ENCODE measurements at places on chromosomes 11 and 22.

DNA sequence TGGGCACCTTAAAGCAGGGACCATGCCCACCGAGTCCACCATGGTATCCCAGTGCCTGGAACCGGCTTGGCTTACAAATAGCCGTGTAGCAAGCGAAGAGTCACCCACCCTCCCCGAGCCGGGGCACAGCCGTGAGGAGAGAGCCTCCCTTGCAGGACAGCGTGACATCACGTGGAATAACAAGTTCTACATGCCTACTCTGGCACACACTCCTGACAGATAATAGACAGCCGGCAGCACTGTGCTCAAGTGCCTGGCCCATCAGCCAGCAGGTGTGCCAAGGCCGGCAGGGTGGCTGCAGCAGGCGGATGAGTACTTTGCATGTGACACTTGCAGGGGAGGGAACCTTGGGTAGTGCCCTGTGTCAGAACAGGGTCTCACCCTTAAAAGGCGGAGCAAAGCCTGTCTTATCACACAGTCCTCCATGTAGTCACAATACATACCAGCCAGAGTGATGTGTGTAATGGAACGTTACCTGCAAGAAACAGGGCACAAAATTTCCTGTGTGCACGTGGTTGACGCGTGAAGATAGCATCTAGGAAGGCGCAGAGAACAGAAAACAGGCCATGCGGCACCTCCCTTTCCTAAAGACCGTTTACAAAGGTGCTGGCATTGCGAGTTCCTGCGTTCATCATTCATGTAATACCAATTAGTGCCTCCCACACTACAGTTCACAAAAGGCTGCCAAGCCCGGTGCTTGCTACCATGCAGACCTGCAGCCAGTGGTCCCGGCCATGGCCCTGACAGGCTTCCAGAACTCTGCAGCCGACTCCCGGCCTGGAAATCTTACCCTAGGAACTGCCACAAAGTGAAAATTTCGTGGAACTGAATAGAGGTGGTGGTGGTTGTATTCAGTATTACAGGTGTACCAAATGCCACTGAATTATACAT is 16.4 kb downstream of the TOM1 start:
- DNase-seq: peak; percentile 62

DNA sequence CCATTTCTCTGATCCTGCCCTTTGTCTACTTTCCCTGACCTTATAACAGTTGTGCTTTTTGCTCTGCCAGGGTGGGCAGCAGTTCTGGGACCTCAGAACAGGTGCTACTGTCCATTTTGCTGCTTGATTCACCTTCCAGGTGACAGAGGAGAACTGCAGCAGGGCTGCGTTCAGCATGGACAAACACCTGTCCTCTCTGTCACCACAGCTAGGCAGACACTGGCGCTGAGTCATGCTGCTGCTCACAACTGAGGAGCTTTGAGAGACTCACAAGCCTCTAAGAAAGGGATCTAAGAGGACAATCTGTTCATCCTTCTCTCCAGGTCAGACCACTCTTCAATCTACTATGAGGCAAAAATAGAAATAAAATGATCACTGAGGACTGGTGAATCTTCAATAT is 1144.5 kb upstream of the CCDC90B start:
- DNase-seq: no peak

DNA sequence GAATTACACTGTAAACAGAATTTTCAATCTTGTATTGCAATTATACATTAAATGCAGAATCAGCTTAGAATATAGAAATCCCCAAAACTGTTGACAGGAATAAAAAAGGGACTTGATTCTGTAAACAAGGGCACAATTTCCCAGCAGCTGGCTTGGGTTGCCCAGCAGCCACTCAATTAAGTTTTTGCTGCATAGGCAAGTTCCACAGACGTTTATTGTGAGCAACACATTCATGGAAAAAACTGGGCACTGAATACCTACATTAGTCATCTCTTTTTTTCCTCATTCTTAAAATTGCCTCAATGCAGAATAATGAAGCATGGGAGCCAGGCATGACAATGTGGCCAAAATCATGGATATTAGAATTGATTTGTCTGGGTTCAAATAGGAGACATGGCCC is 421.8 kb upstream of the ANO5 start:
- no peak for DNase-seq

GRCh38 chr11:68954836-68955606 is 25.8 kb downstream of the MRGPRD start:
- peak; percentile 62 for DNase-seq

DNA sequence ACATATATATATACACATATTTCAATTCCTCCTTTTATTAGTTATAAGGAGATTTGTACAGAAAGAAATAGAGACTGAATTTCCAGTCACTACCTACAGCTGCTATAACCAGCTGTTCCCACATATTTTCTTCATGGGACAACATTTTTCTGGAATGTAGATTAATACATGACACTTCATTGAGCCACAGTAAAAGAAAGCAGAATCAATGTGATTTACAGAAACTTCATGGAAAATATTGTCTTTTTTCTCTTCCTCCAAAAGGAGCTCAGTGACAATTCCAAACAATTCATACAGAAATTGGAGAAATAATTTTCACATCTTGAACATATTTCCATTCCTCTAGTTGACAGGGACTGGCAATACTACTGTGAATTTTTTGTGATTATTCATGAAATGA is 249.2 kb downstream of the DLG2 start:
- DNase-seq: no peak

DNA sequence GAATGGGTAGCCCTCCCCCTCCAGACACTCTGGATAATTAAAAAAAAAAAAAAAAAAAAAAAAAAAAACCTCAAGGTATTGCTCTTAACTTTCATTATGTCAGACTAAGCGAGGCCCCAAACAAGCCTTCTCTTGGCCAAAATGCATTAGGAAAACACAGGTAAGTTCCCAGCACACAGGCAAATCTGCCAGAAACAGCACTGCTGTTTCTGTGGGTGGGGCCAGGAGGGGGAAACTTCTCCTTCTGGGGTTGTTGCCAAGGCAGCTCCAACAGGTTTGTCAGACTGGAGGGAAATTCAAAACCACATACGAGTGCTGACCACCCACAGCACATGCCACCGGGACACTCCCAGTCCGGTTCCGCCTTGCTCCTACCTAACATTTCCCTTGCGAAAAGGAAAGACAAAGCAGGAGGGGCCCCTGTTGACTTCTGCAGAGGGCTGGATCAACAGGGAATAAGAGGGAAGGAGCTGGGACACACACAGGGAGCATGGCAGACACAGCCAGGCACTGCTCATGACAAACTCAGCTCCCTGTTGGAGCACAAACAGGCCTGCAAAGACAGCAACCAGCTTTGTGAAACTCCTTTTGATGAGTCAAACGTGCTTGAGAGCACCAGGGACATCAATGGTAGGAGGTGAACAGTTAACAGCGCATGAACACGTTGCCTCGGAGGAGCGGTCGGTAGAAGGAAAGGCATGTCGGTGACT is 55.0 kb downstream of the MYH9 start:
- DNase-seq: no peak

DNA sequence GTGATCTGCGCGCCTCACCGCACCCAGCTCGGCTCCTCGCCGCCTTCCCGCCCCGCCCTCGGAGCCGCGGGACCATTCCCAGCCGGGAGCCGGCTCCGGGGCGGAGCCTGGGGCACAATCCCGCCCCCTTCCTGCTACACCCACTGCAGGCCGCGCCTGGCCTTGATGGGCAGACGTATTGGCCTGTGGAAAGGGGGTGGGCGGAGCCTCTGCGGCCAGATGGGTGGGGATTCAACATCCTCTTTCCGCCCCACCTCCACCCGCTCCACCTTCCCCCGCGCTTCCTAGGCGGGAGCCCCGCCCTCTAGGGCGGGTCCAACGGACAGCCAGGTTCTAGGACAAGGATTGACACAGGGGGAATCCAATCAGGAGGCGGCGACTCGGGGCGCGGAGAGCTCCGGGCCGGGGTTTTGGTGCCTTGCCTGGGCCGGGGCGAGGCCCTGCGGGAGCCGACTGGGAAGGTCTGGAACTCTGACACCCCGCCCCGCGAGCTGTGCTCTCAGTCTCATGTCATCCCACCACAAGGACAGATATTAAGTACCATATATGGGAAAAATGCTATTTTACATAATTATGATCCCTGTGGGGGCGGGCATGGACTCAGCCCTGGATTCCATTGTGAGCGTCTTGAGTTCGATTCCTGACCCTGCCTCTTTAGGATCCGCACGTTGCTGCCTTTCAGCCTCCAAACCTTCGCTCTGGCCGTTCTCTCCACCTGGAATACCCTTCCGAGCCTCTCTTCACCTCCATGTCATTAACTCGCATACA is at the start of gene MYH9:
MYH9 (minus strand) TSS at position 9 of the 768 bp plus-strand sequence. CDS start 38,731 bp downstream, outside the sequence.
- DNase-seq: peak; percentile 100

GRCh38 chr22:31901388-31902137 is 42.8 kb upstream of the YWHAH start:
- no peak for DNase-seq

GRCh38 chr11:65506772-65507505 is 8.1 kb downstream of the MALAT1 start:
- peak; percentile 64 for DNase-seq

- DNase-seq: no peak
Observed at GRCh38 chr22:40027191-40028097, 32.7 kb downstream of the FAM83F start.

DNA sequence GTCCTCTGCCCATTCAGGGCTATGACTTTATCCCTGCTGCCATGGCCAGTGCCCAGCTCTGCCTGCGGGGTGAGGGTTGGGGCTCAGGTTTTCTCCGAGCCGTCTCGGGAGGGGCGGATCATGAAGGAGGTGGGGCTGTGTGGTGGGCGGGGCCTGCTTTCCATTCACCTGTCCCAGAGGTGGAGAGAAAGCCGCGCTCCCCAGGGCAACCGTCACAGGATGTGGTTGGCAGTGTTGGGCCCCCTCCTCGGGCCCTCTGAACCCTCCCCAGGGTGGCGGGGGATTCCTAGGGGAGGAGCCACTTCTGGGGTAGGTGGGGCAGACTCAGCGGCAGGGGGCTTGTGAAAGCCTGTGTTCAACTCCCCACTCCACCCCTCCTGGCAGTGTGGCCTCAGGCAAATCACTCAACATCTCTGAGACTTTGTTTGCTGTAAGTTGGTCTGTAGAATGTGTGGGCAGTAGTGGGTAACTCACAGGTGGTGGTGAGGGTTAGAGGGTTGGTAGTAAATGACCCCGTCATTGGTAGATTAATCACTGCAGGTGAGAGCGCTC is 50.3 kb downstream of the CD6 start:
- DNase-seq: no peak

GRCh38 chr22:30944986-30945385 is 23.6 kb downstream of the MORC2 start:
- DNase-seq: no peak

- no peak for DNase-seq
Observed at GRCh38 chr11:115716080-115716479, 211.9 kb upstream of the CADM1 start.

GRCh38 chr11:27673979-27674663 is 26.1 kb downstream of the BDNF start:
- DNase-seq: no peak

DNA sequence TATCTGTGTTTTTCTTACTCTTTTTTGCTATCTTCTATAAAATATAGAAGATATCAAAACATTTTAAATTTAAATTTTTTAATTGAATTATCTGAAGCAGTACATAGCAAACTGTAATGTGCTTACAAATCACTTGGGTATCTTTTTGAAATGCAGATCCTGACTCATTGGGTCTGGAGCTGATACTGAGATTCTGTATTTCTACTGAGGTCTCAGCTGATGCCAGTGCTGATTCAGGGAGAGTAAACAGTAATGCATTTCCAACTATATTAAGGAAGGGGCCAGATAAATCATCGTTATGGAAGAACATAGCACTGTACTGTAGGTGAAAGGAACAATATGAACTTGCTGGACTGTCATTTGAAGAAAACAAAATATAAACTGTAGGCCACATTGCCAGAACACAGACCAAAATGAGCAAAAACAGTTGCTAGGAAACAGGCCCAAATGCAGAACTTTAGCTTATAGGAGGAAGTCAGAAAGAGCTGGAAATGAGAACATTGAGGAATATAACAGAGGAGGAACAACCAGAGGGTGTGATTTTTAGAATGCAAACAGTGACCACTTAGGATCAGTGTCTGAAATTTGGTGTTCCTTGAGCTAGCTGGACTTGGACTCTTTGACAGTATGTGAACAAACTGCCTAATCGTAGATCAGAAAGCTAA is 3.3 kb downstream of the ARL14EP start:
- DNase-seq: no peak

- no peak for DNase-seq
Observed at GRCh38 chr11:11211186-11211585, 141.9 kb downstream of the CSNK2A3 start.

GRCh38 chr11:45264839-45265515 is 21.2 kb downstream of the SYT13 start:
- no peak for DNase-seq

GRCh38 chr11:66529069-66529468 is 16.8 kb downstream of the ZDHHC24 start:
- DNase-seq: no peak

DNA sequence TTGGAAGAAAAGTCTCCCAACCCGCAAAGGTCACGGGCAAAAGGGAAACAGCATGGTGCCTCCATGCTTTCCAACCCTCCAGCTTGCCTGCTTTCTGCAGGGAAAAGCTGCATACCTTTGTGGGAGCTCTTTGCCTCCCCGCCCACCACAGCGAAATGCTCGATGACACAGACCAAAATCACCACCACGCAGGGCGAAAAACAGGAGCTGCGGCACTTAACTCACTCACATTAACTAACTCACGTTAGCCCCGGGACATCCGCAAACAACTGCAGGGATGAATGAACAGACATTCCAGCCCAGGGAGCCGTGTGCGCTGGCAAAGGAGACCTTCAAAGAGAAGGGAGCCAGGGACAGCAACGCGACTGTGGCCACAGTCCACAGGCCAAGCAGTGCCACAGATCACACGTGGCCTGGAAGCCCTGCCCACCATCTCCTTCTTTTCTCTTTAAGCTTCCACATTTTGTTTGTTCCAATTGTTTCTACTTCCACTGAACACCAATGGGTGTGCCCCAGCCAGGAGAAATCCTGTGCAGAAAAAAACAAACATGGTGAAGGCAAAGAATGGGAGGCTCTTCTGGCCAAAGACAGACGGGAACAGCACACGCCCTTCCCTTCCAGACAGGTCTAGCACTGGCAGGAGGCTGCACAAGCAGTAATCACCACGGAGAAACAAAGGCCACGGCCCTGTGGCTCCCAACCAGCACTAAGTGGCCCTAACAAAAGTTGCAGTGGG is 39.3 kb downstream of the DUSP8 start:
- no peak for DNase-seq

- no peak for DNase-seq
Observed at GRCh38 chr11:119092880-119093842, 8.5 kb downstream of the HMBS start.

DNA sequence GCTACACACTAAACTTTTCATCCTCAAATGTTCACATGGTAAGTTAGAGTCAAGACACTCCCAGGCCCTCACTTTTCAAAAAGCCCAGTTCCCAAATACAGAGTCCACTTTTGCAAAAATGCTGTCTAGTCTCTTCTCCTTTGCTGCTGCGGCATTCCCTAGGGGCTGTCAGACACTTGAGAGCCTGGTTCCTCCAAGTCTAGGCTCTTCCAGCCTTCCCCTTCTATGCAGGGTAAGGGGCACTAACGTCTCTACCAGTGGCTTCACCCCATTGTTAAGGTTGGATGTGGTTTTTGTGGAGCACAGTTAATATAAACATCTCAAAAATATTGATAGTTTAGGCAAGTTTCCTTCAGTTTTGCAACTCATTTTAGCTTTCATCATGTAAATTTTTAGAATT is 181.5 kb downstream of the KIF18A start:
- DNase-seq: no peak
